ENCODE measurements at places on chromosomes 6 and 20. TPM values are rescaled to one million over a fixed set of nuclear protein-coding genes. Genes with fewer than 3 reads are reported as not detected.

DNA sequence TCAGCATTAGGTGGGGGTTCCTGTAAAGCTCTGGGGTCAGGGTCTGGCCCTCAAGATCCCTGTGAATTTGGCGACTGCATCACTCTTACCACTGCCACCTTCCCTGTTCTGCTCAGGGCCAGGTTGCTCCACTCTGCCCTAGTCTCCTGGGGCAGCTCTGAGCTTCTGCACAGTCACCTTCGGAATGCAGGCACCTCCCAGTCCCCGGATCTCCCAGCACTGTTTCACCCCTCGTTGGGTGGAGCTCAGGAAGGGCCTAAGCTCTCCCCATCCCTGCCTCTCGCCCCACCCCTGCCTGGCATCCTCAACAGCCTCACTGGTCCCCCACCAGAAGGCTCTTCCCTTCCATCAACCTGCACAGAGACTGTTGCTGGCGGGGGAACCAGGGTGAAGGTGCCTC, 46.2 kb downstream of the YTHDF1 start:
- no peak for DNase-seq

DNA sequence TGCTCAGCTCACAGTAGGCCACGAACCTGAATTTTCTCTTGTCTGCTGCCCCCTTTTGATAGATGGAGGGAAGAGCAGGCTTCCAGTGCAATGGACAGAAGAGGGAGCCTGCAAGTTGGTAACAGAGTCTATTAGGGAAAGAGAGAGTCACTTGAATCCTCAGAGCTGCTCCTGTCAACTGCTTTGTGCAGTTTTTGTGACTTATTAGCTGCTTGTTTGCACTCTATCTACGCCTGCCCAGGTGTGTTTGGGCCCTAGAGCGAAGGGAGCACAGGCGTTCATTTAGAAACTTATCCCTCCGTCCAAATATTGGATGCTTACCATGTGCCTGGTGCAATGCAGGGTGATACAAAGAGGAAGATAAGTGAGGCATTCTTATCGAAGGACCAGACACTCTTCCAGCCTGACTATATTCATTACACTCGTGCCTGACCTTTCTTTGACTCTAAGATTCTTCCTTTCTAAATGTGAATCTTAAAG, 11.6 kb upstream of the SLC2A12 start:
- peak; percentile 69 for DNase-seq

DNA sequence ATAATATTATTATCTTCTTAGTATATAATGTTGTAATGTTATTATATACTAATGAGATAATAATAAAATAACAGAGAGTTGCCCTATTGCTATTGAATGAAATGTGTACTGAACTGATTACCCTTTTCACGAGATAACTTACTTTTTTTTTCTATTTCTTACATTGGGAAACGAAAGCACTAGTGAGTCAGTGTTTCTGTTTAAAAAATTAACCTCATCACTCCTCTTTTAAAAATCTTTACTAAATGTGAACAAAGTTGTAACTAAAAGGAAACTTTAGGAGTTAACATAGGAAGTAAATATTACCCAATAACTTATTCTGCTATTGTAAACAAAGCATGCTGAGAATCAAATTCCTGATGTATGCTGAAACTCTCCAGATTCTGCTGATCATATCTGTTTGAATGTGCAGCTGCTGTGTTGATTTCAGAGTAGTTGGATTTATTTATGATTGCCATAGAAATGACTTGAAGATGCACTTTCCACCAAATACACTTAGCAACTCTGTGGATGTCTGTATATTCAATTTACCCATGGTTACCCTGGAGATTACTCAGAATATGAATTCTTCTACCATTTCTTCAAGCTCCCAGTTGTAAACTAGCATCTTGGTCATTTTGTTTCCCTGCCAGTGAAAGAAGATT, 523.4 kb downstream of the TENT5A start:
- no peak for DNase-seq

- DNase-seq: no peak
These were observed 19.1 kb downstream of the EPB41L2 start for GRCh38 chr6:131043902-131044447.

- no peak for DNase-seq
These were observed 43.9 kb upstream of the MDFI start for GRCh38 chr6:41594326-41594725.

- DNase-seq: no peak
These were observed 228.1 kb upstream of the JARID2 start for GRCh38 chr6:15017803-15018202.

GRCh38 chr6:133159255-133159795, 81.8 kb upstream of the EYA4 start:
- no peak for DNase-seq

- DNase-seq: no peak
These were observed 205.6 kb downstream of the UST start for GRCh38 chr6:148952147-148953035.

GRCh38 chr6:40881501-40881900, 157.5 kb downstream of the UNC5CL start:
- DNase-seq: no peak

DNA sequence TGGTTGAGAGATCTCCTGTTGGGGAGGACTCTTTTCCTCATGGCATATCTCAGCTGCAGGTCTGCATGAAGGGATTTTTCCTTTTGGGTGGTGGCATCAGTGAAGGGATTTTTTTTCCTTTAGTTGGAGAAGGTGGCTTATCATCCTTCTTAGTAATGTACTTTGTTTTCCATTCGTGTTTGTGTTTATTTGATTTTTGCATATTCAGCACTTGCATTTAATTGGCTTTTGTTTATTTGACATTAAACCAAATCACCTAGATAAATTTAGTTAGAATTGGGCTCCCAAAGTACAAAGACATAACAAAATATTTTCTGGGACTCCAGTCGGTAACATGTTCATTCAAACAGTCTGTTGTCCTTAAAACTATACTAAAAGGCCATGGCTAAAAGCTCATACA, 56.2 kb upstream of the MANEA start:
- DNase-seq: no peak

DNA sequence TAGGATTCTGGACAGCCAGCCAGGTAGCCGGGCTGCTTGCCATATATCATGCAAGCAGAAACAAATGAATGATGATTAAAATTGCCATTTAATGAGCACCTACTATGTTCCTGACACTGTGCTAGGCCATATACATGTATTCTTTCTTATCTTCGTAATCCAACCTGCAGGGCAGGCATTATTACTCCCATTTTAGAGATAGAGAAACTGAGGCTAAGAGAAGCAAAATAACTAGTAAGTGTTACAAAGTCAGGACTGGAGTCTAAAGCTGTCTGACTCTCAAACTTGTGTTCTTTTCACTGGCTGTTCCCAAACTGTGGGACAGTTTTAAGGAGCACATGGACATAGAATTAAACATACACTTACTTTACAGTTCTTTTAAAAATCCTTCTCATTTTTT, 2.0 kb downstream of the CD40 start:
- no peak for DNase-seq

GRCh38 chr6:48429021-48429420, 318.0 kb upstream of the PTCHD4 start:
- no peak for DNase-seq

DNA sequence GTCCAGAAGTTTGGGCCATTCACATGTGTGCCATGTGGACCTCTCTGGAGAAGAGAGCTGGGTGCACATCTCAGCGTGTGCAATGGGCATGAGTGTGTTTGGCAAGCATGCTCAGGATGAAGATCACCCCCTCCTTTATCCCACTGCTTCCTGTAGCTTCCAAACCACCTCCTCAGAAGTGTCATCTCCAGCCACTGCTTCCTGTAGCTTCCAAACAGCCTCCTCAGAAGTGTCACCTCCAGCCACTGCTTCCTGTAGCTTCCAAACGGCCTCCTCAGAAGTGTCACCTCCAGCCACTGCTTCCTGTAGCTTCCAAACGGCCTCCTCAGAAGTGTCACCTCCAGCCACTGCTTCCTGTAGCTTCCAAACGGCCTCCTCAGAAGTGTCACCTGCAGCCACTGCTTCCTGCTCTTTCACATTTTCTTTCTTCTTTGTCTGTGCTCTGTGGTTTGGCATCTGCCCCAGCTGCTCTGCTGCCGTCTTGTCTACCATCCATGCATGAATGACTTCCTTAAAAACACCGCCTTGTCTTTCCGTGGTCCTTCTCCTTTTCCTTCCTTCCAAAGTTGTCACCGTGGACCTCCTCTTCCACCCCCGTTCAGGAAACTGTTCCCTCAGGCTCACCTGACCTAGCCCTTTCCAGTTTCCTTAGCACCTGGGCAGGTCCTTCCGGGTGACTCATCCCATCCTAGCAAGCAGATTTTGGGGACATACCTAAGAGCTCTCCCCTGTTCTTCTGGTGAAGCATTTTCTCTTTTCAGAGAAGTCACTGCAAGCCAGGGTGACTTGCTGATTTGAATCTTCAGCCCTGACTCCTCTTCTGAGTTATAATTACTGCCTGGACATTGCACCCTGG, 43.5 kb upstream of the TIAM2 start:
- no peak for DNase-seq

GRCh38 chr20:32204205-32205109, 3.1 kb downstream of the PLAGL2 start:
- DNase-seq: peak; percentile 43

DNA sequence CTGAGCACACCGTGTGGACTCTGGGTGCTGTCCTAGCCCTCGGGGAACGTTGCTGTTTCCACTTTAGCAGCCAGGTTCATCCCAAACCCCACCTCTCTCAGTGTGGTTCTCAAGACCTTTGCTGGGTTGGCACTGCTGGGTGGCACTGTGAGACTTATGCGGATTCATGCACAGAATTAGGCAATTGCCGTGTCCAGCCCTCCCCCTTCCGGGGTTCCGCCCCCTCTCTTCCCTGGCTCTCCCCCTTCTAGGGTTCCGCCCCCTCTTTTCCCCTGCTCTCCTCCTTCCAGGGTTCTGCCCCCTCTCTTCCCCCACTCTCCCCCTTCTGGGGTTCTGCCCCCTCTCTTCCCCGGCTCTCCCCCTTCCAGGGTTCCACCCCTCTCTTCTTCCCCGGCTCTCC, 39.8 kb upstream of the SLCO4A1 start:
- DNase-seq: no peak

GRCh38 chr20:58006346-58007316, 221.8 kb downstream of the ANKRD60 start:
- no peak for DNase-seq

- no peak for DNase-seq
These were observed 3.0 kb downstream of the PPP1R3D start for GRCh38 chr20:59937150-59937549.

GRCh38 chr6:78093906-78094305, 441.1 kb downstream of the MEI4 start:
- DNase-seq: no peak

- DNase-seq: no peak
These were observed 118.6 kb upstream of the CCDC28A start for GRCh38 chr6:138654715-138655634.

DNA sequence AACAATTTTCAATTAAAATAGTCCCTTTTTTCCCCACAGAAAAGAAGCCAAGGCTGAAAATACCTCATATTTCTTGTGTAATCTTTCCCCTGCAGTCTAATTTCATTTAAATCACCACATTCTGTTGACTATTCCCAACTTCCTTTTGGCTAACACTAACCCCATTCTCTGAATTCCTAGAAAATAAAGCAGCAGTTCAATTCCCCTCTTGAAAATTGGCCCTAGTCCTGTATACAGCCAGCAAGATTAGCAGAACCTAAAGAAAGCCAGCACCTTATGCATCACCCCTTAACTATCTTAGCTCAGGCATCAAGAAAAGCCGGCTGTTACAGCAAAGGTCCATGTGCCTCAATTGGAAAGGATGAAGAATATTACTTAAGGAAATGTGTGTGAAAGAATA, 69.7 kb downstream of the MDN1 start:
- DNase-seq: no peak

GRCh38 chr6:27872642-27873020, 39.6 kb downstream of the OR2B2 start:
- DNase-seq: no peak

DNA sequence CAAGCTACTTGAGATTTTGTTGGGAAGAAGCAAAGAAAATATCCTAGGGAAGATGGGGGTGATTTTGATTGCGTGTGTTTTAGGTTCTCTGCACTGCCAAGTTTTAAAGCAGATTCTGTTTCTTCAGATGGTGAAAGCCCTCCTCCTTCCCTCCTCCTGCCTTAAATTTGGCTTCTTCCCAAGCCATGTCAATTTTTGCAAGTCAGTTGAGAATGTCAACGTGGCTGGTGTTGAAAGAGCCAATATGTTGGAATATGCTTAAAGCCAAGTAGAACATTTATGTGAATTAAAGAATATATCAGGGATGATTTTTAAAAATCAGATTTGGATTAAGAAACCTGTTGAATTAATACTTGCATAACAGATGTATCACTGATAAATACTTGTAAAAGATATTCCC, 270.8 kb downstream of the ARID1B start:
- no peak for DNase-seq

- DNase-seq: no peak
These were observed 83.0 kb downstream of the PHF20 start for GRCh38 chr20:35854713-35855348.

GRCh38 chr6:1190366-1190765, 121.5 kb upstream of the FOXQ1 start:
- no peak for DNase-seq

DNA sequence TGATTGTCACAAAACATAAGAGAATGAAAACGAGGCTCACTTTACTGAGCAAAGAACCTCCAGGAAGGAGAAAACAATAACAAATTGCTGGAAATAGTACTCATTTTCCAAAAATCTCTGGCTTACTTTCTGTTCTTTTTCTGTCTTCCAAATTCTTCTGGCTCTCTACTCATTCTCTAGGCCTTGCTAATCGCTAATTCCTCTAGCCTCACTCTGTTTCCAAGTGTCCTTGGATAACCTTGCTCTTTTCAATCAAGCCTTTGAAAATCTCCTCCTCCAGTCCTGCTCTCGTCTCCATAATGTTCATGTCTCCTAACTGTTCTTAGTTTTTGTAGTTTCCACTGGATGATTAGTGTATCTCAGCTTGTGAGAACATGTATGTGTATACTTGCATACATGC, 96.2 kb upstream of the MAP7 start:
- no peak for DNase-seq

- DNase-seq: no peak
These were observed 30.8 kb upstream of the RUNX2 start for GRCh38 chr6:45297320-45297719.

GRCh38 chr20:3847429-3847940, 851 bp downstream of the MAVS start:
- DNase-seq: no peak

DNA sequence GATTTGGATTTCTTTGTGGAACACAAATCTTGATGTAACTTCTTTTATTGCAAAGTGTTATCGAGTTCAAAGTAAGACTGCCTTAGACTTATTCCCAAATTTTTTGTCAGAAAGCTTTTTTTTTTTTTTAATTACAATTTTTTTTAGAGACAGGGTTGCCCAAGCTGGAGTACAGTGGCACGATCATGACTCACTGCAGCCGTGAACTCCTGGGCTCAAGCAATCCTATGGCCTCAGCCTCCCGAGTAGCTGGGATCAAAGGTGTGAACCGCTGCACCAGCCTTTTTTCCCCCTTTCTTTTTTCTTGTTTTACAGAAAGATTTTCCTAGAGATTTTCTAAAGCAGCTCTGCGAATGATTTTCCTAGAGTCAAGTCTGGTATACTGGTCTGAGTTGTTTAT, 2.8 kb downstream of the RIOK1 start:
- DNase-seq: no peak

The BTBD9 gene
- 65.8 TPM for total RNA-seq

The KIFC1 gene
- total RNA-seq: 0.60 TPM

The CTCFL gene
- not detected for total RNA-seq

The FRMD1 gene
- total RNA-seq: 0.20 TPM

The PPP1R3D gene
- 5.4 TPM for total RNA-seq

The GHRH gene
- not detected for total RNA-seq

The IL17F gene
- total RNA-seq: not detected

The REV3L gene
- 65.9 TPM for total RNA-seq

Measured in dorsolateral prefrontal cortex (tissue), 122 donors.